ENCODE measurements at places on chromosomes 5 and 9.

- DNase-seq: no peak
Measured at GRCh38 chr9:89446261-89446960, 51.5 kb downstream of the SEMA4D start.

DNA sequence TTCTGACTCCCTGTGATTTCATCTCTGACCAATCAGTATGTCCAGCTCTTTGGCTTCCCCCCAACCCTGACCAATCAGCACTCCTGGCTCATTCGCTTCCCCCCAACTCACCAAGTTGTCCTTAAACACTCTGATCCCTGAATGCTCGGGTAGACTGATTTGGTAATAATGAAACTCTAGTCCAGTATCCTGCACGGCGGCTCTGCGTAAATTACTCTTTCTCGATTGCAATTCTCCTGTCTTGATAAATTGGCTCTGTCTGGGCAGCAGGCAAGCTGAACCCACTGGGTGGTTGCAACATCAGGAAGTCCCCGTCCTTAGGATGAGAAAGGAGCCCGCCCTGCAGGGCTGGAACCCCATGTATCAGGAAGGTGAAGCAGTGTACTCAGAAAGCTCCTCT lies 10.4 kb downstream of the FCN2 start:
- DNase-seq: no peak

DNA sequence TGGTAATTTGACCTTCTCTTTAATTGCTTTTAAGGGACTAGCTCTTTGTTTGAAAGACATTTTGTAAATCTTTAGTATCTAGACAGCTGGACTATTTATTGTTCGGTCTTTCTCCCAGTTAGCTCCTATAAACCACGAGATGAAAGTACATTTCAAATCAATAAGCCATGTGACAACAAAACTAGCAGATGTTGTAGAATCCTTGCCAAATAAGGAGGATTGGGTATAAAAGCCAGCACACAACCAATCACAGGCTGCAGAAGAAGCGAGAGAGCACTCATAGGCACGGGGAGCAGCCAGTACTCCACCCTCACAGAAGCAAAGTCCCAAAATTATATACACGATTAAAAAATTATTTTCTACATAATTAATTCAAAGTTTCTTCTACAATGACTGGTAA lies 8.1 kb upstream of the OMD start:
- DNase-seq: no peak

- DNase-seq: no peak
Measured at GRCh38 chr9:123590499-123590898, 234.5 kb downstream of the CRB2 start.

DNA sequence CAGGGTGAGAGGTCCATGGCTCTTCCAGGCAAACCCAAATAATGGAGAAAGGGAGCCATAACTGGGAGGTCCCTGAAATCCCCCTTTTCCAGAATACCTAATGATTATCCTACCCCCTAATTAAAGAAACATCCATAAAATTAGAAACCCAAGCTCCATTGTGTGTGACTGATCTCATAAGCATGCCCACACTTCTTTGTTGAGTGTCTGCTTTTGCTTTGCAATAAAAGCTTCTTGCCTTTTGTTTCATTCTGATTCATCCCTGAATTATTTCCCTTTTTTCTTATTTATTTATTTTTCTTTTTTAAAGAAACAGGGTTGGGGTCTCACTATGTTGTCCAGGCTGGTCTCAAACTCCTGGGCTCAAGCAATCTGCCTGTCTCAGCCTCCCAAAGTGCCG lies 33.1 kb downstream of the BTF3 start:
- no peak for DNase-seq

- DNase-seq: no peak
Measured at GRCh38 chr9:113876993-113877368, 872 bp downstream of the ZNF618 start.

GRCh38 chr5:133321833-133322420 lies 270.1 kb downstream of the HSPA4 start:
- no peak for DNase-seq

GRCh38 chr5:38023371-38023770 lies 183.5 kb upstream of the GDNF start:
- no peak for DNase-seq

GRCh38 chr5:123439709-123440108 lies 16.5 kb upstream of the CEP120 start:
- no peak for DNase-seq

DNA sequence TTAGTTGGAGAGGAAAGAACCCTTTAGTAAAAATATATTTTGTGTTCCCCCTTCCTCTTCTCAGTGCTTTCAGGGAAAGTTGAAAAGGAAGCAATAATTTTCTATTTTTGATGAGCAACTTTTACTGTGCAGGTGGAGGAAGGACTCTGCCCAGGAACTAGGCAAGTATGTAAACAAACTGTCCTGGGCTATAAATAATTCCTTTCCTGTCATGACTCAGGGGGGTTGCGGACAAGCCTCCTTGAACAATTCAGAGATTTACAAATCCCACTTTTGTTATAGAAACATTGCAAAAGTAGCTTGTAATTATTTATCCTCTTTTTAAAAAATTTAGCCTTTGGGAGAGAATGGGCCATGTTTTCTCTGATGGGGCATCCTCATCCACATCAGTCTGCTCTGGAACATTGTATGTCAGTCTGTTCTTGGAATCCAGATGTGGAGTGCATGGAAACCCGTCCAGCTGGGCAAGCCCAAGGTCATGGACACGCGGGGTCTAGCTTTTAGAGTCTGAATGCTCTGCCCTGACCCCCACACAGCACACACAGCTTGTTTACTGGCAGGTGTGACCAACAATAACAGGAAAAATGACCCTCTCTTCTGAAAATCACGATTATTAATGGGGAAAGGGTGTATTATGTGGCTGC lies 127.6 kb downstream of the GADD45G start:
- no peak for DNase-seq

DNA sequence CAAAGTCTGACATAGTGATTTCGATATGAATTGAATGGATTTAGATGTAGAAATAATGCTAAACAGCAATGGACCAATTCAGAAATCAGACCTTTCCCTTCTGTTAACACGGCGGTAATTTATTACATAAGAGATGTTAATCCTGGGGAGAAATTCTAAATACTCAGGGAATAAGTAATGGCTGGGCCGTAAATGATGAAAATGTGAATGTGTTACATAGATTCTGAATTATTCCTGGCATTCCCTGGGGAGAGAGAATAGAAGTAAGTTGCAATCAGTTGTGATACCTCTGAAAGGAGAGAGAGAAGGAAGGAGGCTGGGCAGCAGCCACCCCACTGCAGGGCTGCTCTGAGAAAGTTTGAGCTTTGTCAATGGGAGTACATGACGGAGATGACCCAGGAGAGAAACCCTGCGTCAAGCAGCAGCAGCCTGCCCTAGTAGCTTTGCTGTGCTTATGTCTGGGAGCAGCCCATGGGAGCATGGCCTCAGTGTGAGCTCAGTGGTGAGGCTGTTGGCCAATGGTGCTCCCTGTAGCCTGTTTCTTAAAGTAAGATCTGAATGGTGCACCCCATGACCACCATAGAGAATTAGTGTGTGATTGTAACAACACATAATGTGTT lies 420.1 kb downstream of the MTRR start:
- no peak for DNase-seq

- peak; percentile 56 for DNase-seq
Measured at GRCh38 chr9:135127718-135128670, 40.5 kb downstream of the OLFM1 start.

- peak; percentile 41 for DNase-seq
Measured at GRCh38 chr9:97632248-97632984, 752 bp downstream of the TSTD2 start.

- no peak for DNase-seq
Measured at GRCh38 chr9:71685394-71685793, 82.9 kb downstream of the CEMIP2 start.

DNA sequence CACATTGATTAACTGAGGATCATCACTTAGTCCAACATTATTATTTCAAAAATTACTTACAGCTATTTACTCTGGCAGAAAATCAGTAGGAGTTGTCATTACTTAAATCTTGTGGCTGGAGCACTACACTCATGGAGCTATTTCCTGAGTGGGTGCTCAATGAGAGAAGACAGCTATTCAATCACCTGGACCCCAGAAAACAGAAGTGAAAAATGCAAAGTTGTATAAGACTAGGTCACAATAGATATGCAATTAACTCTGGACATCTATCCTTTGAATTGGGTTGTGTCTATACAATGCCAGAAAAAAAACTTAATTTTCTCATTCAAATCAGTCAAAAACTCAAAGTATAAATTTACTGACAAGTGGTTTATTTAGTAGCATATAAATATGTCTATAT lies 340.9 kb downstream of the EFNA5 start:
- DNase-seq: no peak

DNA sequence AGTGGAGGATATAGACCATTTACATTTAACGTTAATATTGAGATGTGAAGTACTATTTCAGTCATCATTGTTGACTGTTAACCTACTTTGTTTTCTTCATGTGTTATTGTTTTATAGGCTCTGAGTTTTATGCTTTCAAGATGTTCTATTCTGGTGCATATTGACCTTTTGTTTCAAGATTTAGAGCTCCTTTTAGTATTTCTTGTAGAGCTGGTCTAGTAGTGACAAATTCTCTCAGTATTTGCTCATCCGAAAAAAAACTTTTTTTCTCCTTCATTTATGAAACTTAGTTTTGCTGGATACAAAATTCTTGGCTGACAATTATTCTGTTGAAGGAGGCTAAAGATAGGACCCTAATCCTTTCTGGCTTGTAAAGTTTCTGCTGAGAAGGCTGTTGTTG lies 91.3 kb downstream of the INVS start:
- DNase-seq: no peak

GRCh38 chr9:137455359-137455991 lies 3.7 kb downstream of the NSMF start:
- no peak for DNase-seq

- no peak for DNase-seq
Measured at GRCh38 chr5:150144879-150145278, 10.8 kb downstream of the PDGFRB start.

- DNase-seq: peak; percentile 63
Measured at GRCh38 chr9:38227656-38228055, 158.6 kb upstream of the SHB start.

DNA sequence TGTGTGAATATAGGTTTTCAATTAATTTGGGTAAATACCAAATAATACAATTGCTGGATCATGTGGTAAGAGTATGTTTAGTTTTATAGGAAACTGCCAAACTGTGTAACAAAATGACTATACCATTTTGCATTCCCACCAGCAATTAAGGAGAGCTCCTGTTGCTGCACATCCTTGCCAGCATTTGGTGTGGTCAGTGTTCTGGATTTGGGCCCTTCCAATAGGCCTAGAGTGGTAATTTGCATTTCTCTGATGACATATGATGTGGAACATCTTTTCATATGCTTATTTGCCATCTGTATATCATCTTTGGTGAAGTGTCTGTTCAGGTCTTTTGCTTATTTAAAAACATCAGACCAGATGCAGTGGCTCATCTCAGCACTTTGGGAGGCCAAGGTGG lies 11.6 kb upstream of the RFK start:
- DNase-seq: no peak

GRCh38 chr5:165642366-165642765 lies 2136.9 kb downstream of the MAT2B start:
- DNase-seq: no peak

GRCh38 chr5:119406551-119407110 lies 45.7 kb upstream of the HSD17B4 start:
- DNase-seq: no peak

DNA sequence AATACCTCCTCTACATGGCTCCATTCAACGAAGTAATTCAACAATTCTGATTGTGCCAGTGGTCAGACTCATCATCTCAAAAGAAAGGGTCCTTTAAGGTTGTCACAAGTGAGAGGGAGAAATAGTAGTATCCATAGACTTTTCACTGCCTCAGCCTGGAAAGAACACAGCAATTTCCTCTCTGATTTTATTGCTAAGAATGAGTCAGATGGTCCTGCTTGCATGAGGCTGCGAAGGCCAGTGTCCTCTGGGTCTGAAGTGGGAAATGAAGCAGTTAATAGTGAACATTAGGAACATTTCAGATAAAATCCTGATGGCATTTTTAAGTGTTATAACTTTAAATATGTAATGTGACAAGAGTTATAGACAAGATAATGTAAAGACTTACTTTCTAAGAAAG lies 979.0 kb downstream of the EFNA5 start:
- DNase-seq: no peak

- peak; percentile 23 for DNase-seq
Measured at GRCh38 chr5:56900858-56901578, 8.4 kb upstream of the SETD9 start.

DNA sequence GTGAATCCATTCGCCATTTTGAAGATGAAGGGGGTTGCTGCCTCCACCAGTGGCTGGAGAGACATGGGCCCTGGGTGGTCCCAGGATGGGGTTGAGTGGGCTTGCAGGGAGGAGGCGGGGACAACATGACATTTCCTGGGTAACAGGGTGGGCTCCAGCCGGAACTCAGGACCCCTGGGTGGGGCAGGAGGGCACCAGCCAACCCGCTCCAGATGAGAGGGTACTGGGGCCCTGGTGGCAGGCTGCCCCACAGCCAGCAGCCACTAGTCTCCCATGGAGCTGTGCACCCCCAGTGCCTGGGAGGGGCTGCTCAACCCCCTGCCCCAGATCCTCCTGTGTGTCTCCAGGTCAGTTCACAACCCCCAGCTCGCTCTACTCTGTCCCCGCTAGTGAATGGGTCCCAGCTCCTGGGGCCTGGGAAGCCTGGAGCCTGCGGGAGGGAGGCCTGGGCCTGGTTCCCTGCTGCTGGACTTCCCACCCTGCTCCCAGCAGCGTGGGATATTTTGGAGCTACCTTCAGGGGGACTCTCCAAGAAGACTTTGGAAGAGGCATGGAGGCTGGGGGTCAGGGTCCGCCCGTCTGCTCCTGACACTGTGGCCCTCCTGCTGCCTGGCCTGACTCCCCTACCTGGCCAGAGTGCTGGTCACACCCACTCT lies 55.9 kb downstream of the AHRR start:
- DNase-seq: no peak

- no peak for DNase-seq
Measured at GRCh38 chr5:69013481-69013880, 80.3 kb upstream of the SLC30A5 start.
